Activated naive CD4-positive, alpha-beta T cell treated with anti-CD3 and anti-CD28 coated beads, Interleukin-2, amount 50 U/mL, for 16 hours (primary cell): ENCODE measurements at places on chromosomes 3 and 15.

GRCh38 chr3:123872621-123873020 lies 11.5 kb downstream of the MYLK start:
- no peak for DNase-seq

DNA sequence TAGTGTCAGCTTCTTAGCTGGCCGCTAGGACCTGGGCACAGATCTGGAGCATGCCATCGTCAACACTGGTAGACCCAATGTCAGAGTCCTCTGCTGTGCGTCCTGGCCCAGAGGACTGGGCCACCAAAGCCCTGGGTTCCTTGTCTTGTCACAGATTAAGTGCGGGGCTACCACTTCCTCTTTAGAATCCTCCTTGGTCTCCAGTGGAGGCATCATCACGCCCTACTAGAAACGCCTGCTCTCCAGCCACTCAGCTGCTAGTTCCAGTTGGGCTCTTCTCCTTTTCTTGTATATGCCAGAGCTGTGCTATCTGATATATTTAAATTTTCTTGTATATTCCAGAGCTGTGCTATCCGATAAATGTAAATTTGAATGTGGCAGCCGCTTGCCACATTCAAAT lies 11.2 kb downstream of the PPCDC start:
- DNase-seq: no peak

- no peak for DNase-seq
Measured at GRCh38 chr3:156818273-156818651, 7.9 kb upstream of the LEKR1 start.

GRCh38 chr3:35675206-35675605 lies 35.9 kb downstream of the ARPP21 start:
- DNase-seq: no peak

- DNase-seq: no peak
Measured at GRCh38 chr3:192597506-192597905, 129.8 kb downstream of the FGF12 start.

- no peak for DNase-seq
Measured at GRCh38 chr3:114498539-114499370, 204.9 kb downstream of the TIGIT start.

DNA sequence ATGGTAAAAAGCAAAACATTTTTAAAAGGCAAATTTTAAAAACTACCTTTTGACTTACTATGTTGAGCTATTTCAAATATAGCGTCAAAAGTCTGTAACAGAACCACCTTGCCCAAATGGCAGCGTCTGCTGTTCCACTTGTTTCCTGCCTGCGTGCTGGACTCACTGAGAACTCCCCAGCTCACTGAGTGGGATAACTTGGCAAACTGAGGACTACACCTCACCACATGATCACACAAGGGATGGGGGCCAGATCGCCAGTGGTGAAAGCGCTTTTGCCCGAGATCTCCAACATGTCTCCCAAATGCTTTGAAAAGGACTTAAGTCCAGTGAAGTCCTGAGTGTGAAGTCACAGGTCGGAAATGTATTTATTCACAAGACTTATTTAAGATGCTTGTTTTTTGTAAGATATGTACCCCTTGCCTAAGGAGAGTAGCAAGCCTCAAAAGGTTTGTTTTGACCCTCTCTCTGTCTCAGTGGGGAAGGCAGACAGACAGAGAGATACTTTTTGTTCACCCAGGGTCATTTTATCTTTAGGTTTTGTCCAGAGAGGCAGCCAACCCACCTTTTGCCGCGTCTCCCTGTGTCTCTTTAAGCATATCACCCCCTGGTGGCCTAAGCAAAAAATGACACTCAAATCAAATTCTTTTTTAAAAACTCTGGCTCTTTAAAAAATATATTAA lies 192.6 kb downstream of the PDZRN3 start:
- no peak for DNase-seq

DNA sequence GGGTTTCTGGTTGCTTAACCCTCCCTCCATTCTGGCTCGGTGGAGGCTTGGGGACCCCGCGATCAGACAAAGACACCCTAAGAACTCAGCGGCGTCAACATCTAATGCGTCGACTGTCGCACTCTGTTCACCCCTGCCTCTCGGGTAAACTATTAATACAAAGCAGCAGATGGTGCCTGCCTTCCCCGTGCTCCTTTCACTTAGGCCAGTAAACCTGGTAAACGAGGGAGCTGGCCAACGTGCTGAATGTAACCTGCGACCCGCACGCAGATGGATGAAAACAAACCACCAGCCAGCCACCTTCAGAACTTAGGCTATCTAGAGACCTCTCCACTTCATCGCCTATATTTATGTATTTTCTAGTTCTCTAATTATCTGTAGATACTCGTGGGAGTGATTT lies 848 bp upstream of the CADPS start:
- no peak for DNase-seq

DNA sequence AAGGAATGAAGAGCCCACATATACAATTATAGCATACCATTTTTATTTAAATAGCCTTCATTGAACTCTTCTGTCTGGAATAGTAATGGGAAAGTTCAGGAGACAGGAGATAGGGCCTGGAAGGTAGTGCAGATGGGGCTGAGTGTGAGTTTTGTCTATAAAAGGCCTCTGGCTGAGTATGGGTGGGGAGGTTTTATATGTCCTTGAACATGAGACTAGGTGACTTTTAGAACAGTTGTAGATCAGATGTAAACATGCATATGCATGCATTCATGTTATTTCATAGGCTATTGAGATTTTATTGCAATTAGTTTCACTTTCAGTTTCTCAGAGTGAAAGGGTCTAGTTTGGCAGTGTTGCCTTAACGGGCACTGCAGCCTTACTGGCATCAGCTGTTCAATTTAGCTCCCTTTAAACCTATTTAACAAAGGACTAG lies 27.1 kb downstream of the CGGBP1 start:
- no peak for DNase-seq
